ENCODE measurements at places on chromosomes 2 and 18.

DNA sequence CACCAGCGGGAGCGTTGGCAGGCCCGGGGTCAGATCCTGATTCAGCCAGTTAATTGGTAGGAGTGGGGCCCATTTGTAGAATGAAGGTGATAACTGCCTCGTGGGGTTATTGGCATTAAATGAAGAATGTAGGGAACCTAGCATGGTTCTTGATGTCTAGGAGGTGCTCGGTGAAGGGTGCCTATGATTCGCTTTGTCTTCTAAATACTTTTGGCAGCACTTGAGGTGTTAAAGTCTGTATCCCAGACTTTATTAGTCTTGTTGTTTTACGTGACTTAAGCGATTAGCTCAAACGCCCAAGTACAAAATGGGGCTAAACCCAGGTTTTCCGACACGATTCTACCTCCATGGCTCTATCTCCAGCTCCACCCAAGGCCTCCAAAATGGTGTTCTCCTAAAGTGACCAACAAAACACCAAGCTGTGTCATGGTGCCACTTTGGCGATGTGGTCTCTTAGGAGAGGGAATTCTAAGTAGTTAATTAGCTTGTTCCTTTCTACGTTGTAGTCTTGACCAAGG is 980 bp upstream of the PPP4R1 start:
- no peak for DNase-seq

DNA sequence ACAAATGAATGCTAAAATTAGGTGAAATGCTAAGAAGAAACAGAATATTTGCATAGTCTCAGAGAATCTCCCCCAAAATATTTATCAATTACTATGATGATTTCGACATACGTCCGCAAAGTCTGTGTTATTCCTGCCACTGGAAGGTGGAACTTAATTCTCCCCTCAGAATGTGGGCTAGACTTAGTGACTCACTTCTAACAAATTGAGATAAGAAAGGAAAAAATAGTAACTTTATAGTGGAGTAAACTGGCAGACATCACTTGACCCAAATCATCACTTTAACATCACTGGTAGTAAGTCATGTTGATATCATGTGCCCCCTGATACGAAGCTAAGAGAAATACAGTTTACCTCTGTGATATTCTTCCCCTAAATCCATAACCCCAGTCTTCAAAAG is 23.5 kb downstream of the HADHB start:
- peak; percentile 50 for DNase-seq

- no peak for DNase-seq
Observed at GRCh38 chr2:199710551-199710950, 140.4 kb downstream of the FTCDNL1 start.

- DNase-seq, result no peak
Observed at GRCh38 chr2:153476816-153477635, 1.5 kb downstream of the RPRM start.

GRCh38 chr2:39264733-39265132 is 21.0 kb upstream of the CDKL4 start:
- no peak for DNase-seq

DNA sequence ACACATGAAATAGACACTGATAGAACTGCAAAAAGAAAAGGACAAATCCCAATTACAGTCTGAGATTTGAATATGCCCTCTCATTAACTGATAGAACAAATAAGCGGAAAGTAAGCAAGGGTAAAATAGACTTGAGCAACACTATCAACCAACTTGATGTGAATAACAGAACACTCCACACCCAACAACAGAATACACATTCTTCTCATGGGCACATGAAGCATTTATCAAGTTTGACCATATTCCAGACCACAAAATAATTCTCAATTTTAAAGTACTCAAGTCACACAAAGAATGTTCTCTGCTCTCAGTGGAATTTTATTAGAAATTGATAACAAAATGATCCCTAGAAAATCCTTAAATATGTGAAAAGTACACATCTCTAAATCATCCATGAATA is 19.0 kb downstream of the ETAA1 start:
- DNase-seq, result no peak
